ENCODE measurements at places on chromosomes 2 and 18. TPM values are rescaled to one million over a fixed set of nuclear protein-coding genes. Genes with fewer than 3 reads are reported as not detected.
A peak's percentile ranks its signal among the peaks of the same experiment; 100 is the strongest.

GRCh38 chr2:206193671-206194357 lies 34.1 kb downstream of the EEF1B2 start:
- DNase-seq = no peak

- no peak for DNase-seq
These were observed 115.4 kb downstream of the GORASP2 start for GRCh38 chr2:171044416-171044815.

DNA sequence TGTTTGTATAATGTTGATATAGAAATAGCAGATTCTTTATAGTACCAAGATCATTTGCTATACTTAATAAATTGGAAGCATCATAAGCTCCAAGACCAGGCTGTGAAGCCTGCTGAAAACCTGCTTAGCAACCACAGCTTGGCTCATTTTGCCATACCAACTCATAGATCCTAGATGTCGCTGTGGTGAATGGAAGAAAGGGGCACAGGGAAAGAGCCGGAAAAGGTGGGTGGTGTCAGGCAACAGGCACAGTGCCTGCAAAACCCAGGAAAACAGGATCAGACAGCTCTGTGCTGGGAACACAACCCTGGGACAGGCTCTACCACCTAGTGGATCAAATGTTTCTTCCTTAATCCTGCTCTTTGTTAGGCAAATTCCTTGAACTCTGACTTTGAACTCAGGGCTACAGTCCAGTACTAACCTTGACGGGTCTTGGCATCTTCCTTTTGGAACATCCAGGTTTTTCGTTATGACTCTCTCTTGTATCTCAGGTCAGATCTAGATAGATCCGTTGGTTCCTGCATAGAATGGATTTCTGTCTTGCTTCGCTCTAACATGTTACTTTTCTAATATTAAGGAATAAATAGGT lies 31.6 kb downstream of the TWSG1 start:
- DNase-seq = peak; percentile 96

GRCh38 chr18:47680488-47680887 lies 250.0 kb downstream of the SMAD2 start:
- DNase-seq = no peak

- DNase-seq = no peak
These were observed 27.6 kb downstream of the ST3GAL5 start for GRCh38 chr2:85861180-85861579.

DNA sequence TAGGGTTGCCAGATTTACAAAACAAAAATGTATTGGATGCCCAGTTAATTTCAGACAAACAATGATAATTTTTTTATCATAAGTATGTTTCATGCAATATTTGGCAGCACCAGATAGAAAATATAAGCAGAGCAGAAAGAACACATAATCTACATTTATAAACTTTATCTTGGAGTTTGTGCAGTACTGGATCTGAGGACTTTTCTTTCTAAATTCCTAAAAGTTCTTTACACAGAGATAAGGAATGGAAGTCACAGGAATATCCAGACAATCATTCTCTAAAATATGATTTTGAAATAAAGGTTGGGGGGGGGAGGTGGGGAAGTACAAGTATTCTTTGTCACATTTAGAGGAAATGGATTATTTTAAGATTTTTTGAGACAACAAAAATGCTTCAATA lies 28.8 kb upstream of the MC4R start:
- no peak for DNase-seq

GRCh38 chr18:12308386-12309100 lies 502 bp downstream of the TUBB6 start:
- peak; percentile 47 for DNase-seq

DNA sequence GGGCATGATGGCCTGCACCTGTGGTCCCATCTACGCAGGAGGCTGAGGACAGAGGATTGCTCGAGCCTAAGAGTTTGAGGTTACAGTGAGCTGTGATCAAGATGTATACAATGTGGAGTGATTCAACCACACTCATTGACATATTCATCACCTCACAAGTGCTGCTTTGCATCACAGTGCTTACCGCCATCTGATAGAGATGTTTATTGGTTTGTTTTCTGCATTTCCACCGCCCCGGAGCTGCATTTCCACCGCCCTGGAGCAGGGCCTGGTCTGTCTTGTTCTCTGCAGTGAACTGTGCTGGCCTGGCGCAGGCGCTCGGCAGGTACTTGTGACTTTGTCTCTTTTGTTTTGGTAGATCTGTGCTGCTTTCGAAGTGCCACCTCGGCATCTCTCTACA lies 96.0 kb downstream of the SMAD7 start:
- DNase-seq = no peak

- DNase-seq = peak; percentile 65
These were observed 113.7 kb upstream of the SPRED2 start for GRCh38 chr2:65545837-65546805.

DNA sequence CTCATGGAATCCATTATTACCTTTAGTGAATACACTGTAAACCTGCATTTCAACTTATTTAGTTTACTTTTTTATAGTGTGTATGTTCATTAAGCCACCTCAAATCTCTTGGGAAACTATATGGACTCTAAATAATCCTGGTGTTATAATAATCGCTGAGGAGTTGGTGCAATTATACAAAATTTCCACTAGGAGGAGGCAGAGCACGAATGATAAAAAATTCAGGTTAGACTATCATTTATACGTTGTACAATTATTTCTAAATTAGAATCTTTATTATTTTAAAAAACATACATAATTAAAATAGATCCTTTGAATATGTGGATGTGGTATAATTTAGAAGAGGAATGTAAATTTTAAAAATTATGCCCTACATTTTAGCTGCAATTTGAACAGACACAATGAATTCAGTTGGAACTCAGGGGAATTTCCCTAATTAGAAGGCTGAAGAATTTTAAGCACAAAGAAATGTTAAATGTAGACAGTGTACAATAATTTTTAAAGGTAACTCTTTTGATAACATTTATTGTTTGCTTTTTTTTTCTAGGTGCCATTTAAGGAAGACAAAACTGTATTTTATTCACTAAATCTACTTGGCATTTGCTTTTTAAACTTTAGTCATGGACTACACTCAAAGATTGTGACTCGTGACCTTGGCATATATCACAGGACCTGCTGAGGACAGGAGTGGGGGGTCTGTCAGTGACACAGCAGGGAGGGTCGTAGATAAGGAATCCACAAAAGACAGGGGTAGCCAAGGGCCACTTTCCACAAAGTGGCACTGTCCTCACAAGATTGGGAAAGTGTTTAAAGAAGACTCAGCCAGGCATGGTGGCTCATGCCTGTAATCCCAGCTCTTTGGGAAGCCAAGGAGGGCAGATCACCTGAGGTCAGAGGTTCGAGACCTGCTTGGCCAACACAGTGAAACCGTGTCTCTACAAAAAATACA lies 45.5 kb downstream of the RAB12 start:
- DNase-seq = peak; percentile 66

DNA sequence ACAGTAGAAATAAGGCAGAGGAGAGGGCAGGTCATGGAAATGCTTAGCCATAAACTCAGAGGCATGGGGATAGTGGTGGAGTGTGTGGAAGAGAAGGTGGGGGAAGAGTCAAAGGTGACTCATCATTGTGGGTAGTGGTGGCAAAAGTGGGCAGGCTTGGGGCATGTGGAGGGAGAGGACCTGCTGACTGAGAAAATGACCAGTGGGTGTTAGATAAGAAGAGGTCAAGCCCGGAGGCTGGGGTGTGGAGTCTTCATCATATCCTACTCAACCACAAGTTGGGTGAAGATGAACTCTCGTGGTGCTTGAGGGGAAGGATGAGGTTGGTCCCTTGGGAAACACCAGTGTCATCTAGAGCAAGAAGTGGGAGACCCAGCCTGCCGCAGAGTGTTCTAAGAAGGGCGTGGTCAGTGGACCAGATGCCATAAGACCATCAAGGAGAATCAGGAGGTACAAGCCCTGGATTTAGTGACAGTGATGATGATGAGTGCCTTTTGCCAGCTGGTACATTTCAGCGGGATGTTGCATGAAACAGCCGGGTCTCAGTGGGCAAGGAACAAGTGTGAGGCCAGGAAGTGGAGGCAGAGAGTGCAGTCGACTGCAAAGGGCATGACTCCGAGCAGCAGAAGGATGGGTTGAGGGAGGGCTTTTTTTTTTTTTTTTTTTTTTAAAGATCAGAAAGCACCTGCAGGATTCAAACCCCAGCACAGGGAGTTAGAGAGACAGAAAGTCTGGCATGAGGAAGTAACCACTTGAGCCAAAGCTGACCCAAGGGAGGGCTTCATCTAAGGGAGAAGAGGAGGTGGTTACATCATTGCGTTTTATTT lies 122.6 kb upstream of the SPRED2 start:
- DNase-seq = no peak

The FOXI3 gene
- not detected for total RNA-seq

The WDPCP gene
- total RNA-seq = 4.8 TPM

The XIRP2 gene
- total RNA-seq = not detected

The RMDN2 gene
- 2.2 TPM for total RNA-seq

The ZEB2 gene
- not detected for total RNA-seq

The CCDC121 gene
- total RNA-seq = 0.99 TPM

The TNFAIP6 gene
- total RNA-seq = not detected

The GNLY gene
- not detected for total RNA-seq

The ANKRD53 gene
- not detected for total RNA-seq

The UPP2 gene
- total RNA-seq = not detected

The ACTR3 gene
- total RNA-seq = 153 TPM

The AGXT gene
- 1.6 TPM for total RNA-seq
